Peyer's patch (tissue), 4 donors: ENCODE measurements at places on chromosomes 12 and 14. TPM values are rescaled to one million over a fixed set of nuclear protein-coding genes. Genes with fewer than 3 reads are reported as not detected.

DNA sequence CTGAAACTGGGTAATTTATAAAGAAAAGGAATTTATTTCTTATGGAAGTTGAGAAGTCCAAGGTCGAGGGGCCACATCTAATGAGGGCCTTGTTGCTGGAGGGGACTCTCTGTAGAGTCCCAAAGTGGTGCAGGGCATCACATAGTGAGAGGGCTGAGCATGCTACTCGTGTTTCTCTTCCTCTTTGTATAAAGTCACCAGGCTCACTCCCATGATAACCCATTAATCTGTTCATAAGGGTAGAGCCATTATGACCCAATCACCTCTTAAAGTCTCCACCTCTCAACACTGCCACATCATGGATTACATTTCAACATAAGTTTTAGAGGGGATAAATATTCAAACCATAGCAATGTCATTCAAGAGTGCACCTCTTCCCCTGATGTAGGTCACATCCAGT, 79.1 kb upstream of the ATP2B1 start:
- no peak overlapping the region for H3K4me3 ChIP-seq
- H3K36me3 ChIP-seq, result no peaks in the 10 kb centered on the region
- DNase-seq, result no peak
- no peaks in the 10 kb centered on the region for H3K4me1 ChIP-seq
- no peak overlapping the region for H3K27ac ChIP-seq

- no peaks in the 10 kb centered on the region for H3K36me3 ChIP-seq
- no peak for DNase-seq
- no peak overlapping the region for H3K27ac ChIP-seq
- no peak overlapping the region for H3K4me3 ChIP-seq
- no peaks in the 10 kb centered on the region for H3K27me3 ChIP-seq
These were observed 45.3 kb upstream of the MTERF2 start for GRCh38 chr12:107032266-107032665.

- H3K4me3 ChIP-seq, result no peak overlapping the region
- no peak overlapping the region for H3K27ac ChIP-seq
- no peaks in the 10 kb centered on the region for H3K4me1 ChIP-seq
These were observed 55.2 kb downstream of the PTGER2 start for GRCh38 chr14:52369305-52369801.

- H3K27ac ChIP-seq, result no peak overlapping the region
- H3K4me3 ChIP-seq, result no peak overlapping the region
- H3K4me1 ChIP-seq, result no peaks in the 10 kb centered on the region
- DNase-seq, result no peak
- H3K27me3 ChIP-seq, result no peaks in the 10 kb centered on the region
These were observed 155.1 kb upstream of the BTG1 start for GRCh38 chr12:92300777-92301176.

DNA sequence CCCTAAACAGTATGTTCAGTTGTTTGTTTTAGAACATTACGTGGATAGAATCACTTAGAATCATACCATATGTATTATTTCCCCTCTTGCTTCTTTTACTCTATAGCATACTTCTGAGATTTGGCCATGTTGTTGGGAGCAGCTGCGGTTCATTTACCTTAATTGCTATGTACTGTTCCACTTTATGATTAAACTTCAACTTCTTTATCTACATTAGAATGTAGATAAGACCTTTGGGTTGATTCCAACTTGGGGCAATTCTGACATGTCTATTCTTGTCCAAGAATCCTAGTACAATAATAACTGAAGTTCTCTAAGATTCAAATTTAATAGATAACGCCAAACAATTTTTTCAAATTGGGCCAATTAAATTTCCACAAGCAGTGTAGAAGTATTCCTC, 80.7 kb downstream of the GRIN2B start:
- DNase-seq, result no peak
- no peak overlapping the region for H3K27ac ChIP-seq
- H3K4me3 ChIP-seq, result no peak overlapping the region
- no peaks in the 10 kb centered on the region for H3K4me1 ChIP-seq

- H3K27ac ChIP-seq, result no peak overlapping the region
- H3K27me3 ChIP-seq, result no peaks in the 10 kb centered on the region
- no peak for DNase-seq
- no peaks in the 10 kb centered on the region for H3K4me1 ChIP-seq
These were observed 66.9 kb upstream of the FGD4 start for GRCh38 chr12:32332446-32332845.

- DNase-seq, result no peak
- no peak overlapping the region for H3K27ac ChIP-seq
- H3K4me3 ChIP-seq, result no peak overlapping the region
- no peaks in the 10 kb centered on the region for H3K4me1 ChIP-seq
- peaks cover 8% of the 10 kb centered on the region for H3K27me3 ChIP-seq
These were observed 3.5 kb downstream of the LRCOL1 start for GRCh38 chr12:132606927-132607326.

DNA sequence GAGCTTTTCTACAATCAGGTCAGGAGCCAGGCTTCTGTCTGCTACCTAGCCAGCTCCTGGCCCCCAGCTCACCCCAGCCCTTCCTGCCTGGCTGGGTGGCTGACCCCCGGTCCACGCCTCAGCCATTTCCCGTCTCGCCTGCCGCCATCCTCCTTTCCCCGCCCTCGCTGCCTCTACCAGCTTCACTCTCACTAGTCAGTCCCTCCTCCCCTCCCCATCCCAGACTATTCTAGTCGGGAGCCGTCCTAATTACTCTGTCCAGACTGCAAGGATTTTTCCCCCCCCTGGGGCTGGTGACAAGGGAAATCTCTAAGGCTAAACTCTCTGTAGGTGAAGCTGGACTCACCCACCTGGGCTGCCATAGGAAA, 825 bp downstream of the DHH start:
- H3K27ac ChIP-seq, result no peak overlapping the region
- DNase-seq, result no peak
- no peak overlapping the region for H3K4me3 ChIP-seq
- no peaks in the 10 kb centered on the region for H3K36me3 ChIP-seq
- H3K27me3 ChIP-seq, result no peaks in the 10 kb centered on the region

GRCh38 chr14:94770251-94770749, 387 bp upstream of the GSC start:
- peaks cover 33% of the 10 kb centered on the region for H3K4me1 ChIP-seq
- no peak overlapping the region for H3K4me3 ChIP-seq
- DNase-seq, result no peak
- no peaks in the 10 kb centered on the region for H3K36me3 ChIP-seq
- peaks cover 72% of the 10 kb centered on the region for H3K27me3 ChIP-seq

Gene GCN1
- total RNA-seq, result 148 TPM

DNA sequence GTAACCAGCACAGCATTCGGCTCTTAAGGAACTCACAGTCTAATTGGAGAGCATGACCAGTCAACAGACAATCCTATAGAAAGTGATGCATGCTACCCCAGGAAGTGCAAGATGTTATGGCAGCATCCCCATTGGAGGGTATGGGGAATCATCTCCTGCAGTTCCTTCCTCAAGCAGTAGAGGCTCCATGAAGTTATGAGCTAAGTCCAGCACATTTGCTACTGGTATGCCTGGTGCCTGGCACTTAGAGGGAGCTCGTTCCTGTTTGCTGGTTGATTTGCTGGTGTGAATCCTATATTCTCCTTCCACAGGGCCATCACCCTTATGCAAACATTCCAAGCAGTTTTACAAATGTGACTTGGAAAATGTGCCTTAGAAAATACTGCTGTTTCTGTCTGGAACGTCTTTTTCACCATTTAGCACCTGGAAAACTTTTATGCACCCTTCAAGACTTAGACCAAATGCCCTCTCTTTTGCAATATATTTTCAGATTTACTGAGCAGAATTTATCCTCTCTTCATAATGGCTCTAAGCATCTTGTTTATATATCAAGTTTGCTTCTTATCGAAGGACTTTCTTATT, 136.1 kb upstream of the WSCD2 start:
- H3K27me3 ChIP-seq, result no peaks in the 10 kb centered on the region
- H3K27ac ChIP-seq, result no peak overlapping the region
- no peak for DNase-seq
- no peaks in the 10 kb centered on the region for H3K4me1 ChIP-seq

Gene PIWIL1
- total RNA-seq, result not detected

DNA sequence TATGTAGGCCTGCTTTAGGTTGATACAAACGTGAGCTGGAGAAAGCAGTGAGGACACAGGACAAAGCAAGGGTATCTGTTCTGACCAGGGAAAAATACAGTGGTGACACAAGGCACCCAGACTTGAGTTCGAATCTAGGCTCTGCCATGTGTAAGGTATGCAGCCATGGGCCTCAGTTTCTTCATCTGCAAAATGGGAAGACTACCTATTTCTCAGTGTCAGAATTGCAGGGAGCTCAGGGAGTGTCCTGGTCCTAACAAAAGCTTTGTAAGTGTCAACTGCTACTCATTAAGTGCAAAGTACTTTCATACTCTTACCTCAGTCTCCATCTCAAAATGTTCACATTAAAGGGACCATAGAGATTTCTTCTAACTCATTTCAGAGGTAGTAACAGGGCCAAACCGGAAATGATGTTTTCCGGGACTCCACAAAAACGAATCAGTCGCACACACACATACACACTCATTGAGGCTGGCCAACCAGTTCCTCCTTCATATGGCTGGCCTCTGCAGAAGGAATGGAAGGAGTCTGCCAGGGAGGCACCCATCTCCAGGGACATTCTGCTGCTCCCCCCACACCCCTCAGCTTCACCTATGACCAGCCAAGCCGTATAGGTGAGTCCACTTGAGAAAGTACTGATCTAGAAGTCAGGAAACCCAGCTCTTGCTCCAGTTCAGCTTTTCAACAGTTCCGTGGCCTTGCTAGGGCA, 7.8 kb downstream of the CTDSP2 start:
- peak overlapping the region; percentile 9 for H3K4me3 ChIP-seq
- no peak for DNase-seq
- peak overlapping the region; percentile 25 for H3K27ac ChIP-seq

GRCh38 chr14:60227291-60227690, 21.7 kb upstream of the PPM1A start:
- no peak overlapping the region for H3K4me3 ChIP-seq
- H3K27ac ChIP-seq, result no peak overlapping the region

DNA sequence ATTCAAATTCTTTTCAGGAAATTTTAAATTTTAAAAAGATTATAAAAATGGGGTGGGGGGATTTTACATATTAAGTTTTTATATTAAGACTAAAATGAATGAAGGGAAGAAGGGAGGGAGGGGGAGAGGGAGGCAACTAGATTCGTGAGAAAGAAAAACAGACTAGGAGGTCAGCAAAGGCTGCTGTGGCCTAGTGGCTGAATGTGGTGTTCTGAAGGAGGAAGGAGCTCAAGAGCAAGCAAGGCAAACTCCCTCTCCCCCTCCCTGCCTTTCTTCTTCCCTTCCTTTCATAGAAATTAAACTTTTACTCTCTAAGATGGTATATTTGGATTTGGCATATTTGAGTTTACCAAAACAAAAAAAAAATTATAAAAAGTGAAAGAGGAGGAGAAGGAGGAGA, 18.1 kb downstream of the DYRK2 start:
- no peaks in the 10 kb centered on the region for H3K36me3 ChIP-seq
- no peaks in the 10 kb centered on the region for H3K27me3 ChIP-seq
- DNase-seq, result no peak
- H3K4me3 ChIP-seq, result no peak overlapping the region
- no peaks in the 10 kb centered on the region for H3K4me1 ChIP-seq
